Activated T-cell treated with anti-CD3 and anti-CD28 coated beads, Interleukin-2, amount 50 U/mL, for 72 hours (primary cell): ENCODE measurements at places on chromosomes 3 and 15.

- DNase-seq, result peak; percentile 26
Observed at GRCh38 chr15:38084289-38084688, 149.8 kb downstream of the TMCO5A start.

DNA sequence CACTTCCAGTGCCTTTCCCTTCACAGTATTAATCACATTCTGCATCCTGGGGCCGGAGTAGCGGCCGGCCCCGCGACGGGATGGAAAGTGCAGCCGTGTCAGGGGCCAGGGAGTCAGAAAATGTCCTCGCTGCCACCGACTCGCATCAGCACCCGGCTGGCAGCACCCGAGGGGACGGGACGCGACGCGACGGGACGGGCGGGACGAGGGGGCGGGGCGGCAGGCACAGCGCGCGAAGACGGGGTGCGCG is 353 bp downstream of the ATG3 start:
- peak; percentile 85 for DNase-seq

DNA sequence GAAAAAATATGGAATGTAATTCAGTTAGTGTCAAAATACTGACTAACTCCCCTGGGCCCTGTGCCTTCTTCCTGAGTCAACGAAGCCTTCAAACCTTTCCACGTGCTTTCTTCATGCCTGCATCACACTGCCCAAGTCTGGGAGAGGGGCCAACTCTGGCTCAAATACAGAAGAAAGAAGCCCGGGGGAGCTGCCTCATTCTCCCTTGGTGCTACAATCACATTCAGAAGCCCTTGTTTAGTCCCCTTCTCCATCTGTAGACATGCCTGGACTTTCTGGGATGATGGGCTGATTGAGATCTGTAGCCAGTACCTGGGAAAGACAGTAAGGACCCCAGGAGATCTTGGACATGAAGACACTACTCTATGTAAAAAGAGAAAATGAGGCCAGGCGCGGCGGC is 77.8 kb upstream of the GSK3B start:
- DNase-seq, result no peak

DNA sequence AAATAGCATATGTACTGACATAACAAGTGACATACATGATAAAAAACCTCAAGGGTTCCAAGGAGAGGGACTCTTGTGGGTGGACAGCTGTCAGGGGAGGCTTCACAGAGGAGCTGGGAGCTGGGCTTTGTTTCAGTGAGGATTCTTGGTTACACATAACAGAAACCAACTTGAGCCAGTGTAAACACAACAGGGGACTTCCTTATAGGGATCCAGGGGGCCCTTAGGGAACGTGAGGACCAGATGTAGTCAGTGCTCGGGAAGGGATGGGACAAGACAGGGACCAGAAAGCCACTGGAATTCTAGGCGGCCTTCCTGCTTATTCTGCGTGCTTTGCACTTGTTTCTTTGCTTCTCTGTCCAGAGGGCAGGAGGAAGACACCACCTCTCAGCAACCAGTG is 34.9 kb downstream of the SNAPC5 start:
- no peak for DNase-seq

DNA sequence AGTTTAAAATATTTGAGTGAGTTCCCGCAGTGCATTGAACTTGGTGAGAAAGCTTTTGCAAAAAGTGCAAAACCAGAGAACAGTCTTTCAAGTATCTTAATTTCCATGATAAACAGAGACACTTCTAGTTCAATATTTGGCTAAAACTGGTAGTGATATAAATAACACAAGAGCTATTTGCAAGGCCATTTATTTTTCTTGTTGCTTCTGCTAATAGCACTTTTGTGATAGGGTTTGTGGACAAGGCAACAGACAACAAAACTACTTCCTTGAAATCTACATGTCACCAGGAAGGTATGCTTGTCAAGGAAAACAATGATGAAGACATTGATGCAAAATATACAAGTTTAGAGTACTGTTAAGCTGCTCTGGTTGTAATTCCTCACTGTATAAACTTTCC is 1225.1 kb downstream of the OTOL1 start:
- no peak for DNase-seq
